ENCODE measurements at places on chromosomes 16 and 17. TPM values are rescaled to one million over a fixed set of nuclear protein-coding genes. Genes with fewer than 3 reads are reported as not detected.

WNT3 gene
- 14.1 TPM for total RNA-seq

DNA sequence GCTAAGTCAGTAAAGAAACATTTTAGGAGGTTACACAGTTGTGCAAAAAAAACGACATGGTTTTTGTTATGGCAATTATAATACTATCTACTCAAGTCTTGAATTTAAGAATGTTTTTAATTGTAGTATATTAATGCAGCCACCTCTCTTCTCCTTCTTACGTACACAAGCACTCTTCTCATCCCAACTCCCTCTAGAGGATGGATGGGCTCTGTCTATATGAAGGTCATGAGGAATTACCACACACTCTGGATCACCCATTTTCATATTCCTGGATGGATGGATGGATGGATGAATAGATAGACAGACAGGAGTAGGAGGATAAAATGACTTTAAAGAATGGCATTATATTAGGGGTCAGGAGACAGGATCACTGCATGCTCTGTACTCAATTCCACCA lies 120.0 kb downstream of the PHKB start:
- H3K27ac ChIP-seq: no peak overlapping the region
- no peak for DNase-seq
- no peaks in the 10 kb centered on the region for H3K27me3 ChIP-seq
- H3K4me1 ChIP-seq: peaks cover 14% of the 10 kb centered on the region

GRCh38 chr17:59683283-59683682 lies 23.9 kb downstream of the PTRH2 start:
- H3K4me1 ChIP-seq: no peaks in the 10 kb centered on the region
- H3K4me3 ChIP-seq: no peak overlapping the region
- DNase-seq: no peak
- peaks cover 81% of the 10 kb centered on the region for H3K36me3 ChIP-seq

MBTD1 gene
- 40.6 TPM for total RNA-seq

GRCh38 chr17:36001862-36002603 lies 680 bp upstream of the CCL15 start:
- peaks cover 8% of the 10 kb centered on the region for H3K4me1 ChIP-seq
- H3K27me3 ChIP-seq: peaks cover 3% of the 10 kb centered on the region
- H3K27ac ChIP-seq: no peak overlapping the region
- no peak overlapping the region for H3K4me3 ChIP-seq
- DNase-seq: no peak

GRCh38 chr16:84844559-84845495 lies 25.0 kb downstream of the CRISPLD2 start:
- DNase-seq: peak; percentile 48
- no peak overlapping the region for H3K27ac ChIP-seq
- no peaks in the 10 kb centered on the region for H3K36me3 ChIP-seq

DNA sequence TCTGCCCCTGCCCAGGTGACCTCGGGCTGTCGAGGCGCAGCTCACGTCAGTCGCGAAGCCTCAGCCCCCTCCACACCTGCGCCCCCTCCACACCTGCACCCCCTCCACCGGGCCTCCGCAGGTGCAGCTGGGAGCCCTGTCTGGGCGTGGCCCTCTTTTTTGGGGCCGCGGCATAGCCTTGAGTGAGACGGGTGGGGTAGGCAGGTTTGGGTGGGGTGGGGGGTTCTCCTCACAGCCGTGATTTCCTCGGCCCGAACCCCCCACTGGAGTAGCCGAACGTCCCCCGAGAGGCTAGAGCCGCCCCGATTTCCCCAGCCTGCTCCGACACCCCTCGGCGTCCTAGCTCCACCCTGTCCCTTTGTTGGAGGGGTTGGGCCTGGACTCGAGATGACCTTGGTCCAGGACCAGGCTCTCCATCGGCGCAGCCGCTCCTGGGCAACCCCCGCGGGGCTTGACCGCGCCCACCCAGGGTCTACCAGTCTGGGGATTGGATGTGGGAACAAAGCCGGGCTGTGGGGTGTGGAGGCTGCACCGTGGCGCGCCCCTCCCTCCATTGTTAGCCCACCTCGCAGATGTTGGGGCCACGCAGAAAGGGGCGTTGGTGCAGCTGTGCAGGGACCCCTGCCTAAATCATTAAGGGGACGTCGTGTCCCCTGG lies 626 bp downstream of the TUBB3 start:
- H3K36me3 ChIP-seq: no peaks in the 10 kb centered on the region
- peaks cover 33% of the 10 kb centered on the region for H3K27me3 ChIP-seq

Data from WTC11 (cell line).